ENCODE measurements at places on chromosomes 2 and 18.

- DNase-seq: no peak
These were observed 1.7 kb downstream of the EMILIN1 start for GRCh38 chr2:27080140-27080469.

GRCh38 chr18:42576124-42576523, 539.4 kb downstream of the RIT2 start:
- DNase-seq: no peak

DNA sequence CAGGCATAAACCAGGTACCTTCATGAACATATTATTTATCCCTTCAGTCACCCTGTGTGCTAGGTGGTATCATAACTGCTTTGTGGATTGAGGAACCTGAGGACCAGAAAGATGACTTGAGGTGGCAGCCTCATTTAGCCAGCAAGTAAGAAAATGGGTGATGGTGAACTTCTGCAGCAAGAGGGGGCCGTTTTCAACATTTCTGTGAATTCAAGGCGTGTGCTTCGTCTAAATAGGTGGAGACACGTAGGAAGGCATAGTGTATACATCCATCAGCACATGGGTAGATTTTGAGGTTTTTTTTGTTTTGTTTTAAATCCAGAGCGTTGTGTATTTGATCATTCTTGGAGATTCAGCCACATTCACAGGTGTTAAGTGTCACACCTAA, 118.7 kb downstream of the SPTBN1 start:
- DNase-seq: no peak

GRCh38 chr2:120779781-120780283, 44.2 kb downstream of the GLI2 start:
- DNase-seq: no peak

GRCh38 chr2:190235101-190235500, 84.5 kb downstream of the HIBCH start:
- no peak for DNase-seq

DNA sequence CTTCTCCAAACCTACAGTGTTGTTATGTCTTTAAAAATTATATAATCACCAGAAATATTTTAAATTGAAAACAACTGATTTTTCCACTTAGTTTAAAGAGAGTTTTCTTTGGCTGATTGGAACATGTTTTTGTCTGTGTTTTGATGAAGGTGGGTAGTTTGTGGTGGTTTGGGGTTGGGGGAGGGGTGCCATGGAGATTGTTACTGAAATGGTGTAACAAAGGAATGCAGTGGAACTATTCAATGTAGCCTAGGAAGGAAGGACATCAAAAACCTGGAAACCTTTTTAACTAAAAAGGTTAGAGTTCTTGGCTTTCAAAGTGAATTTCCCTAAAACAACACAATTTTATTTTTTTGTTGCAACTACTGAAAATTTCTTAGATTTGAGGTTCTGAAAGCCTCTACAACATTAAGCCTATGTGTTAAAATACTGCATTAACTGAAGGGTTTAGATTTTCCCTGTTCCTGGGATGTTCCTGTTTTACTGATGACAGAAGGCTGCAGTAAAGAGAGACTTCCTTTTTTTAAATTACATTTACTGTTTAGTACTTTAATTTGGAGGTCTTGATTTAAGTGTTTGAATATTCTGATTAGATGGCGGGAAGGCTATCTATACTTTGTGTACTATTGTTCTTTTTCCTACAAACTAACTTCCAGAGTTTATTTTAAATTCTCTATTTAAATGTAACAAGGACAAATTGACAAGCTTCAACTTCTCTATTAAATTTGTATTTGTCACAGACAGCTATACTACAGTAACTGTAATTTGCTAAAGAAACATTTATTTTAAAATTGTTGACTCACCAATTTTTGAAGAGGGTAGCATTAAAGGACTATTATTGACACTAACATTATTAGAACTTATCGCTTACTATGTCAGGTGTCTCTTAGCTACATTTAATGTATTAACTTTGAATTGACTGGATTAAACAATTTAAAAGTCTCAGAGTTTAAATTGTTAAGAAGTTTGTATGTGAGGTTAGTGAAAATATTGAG, 87.7 kb downstream of the LIMS1 start:
- no peak for DNase-seq

DNA sequence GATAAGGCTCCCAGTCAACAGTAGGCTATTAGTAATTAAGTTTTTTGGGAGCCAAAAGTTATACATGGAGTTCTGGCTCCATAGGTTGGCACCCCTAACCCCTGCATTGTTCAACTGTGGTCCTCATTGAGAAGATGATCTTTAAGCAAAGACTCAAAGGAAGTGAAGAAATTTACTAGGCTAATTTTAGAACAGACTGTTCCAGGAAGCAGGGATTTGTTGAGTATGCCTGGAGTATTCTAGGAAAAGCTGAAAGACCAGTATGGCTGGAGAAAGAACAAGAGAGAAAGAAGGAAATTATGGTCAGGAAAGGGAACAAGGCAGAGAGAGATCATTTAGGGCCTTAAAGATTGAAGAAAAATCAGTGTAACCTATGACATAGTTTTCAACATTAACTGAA, 125.1 kb downstream of the PMAIP1 start:
- DNase-seq: no peak

- DNase-seq: no peak
These were observed 13.5 kb upstream of the PSD4 start for GRCh38 chr2:113160248-113160647.

- no peak for DNase-seq
These were observed 145.8 kb upstream of the SALL3 start for GRCh38 chr18:78833833-78834232.

- DNase-seq: no peak
These were observed 141.7 kb upstream of the COPS8 start for GRCh38 chr2:236943841-236944513.

- DNase-seq: no peak
These were observed 210.8 kb upstream of the SLC35G4 start for GRCh38 chr18:11398625-11399024.

DNA sequence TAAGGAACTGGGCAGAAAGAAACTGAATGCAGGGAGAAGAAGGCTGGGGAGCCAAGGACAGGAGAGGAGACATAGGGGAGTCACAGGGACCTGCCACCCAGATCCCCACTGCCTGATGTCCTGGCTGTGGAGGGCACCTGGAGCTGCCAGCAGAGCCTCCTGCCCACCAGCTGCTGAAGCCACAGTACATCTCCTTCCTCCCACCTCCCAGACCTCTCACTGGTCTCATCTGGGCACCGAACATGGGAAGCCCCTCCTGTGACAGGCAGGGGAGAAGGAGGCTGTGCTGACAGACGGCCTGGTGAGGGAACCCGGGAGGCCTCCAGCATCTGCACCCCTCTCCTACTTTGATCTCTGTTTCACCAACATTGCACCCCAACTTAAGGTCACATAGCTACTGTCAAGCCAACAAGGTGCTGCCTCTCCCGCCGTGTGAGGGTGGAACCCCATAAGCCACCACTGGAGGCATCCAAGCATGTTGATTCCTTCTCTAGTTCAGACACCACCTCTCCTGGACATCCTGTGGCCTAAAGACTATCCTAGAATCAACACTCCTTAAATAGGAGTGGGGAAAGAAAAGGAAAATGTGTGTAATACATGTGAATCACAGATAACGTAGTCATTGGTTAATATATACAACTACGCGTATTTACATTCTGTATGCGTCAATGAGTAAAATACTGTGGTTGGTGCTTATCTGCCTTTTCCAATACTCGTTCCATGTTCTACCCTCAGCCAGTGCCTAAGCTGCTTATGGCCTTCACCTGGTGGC, 3.5 kb upstream of the RNPEPL1 start:
- DNase-seq: no peak

GRCh38 chr2:237426517-237426916, 12.6 kb upstream of the COL6A3 start:
- no peak for DNase-seq

DNA sequence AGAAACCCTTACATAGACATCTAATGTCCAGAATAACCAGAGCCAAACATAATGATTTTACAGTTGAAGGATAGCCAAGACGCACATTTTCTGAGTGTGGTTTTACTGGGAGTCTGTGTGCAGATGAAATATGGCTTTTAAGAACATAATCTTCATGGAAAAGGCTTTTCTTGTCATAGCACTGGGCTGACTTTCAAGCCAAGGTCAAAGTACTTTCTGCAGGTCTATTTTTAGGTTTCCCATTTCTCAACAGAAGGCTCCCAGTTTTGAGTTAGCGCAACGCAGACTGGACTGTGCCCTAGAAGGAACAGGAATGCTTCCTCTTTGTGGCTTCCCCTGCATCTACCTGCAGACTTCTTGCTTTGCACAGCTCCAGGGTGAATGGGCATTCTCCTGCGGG, 92.3 kb upstream of the UPP2 start:
- DNase-seq: no peak

- DNase-seq: no peak
These were observed 101.7 kb upstream of the ZSWIM2 start for GRCh38 chr2:186950694-186951093.

DNA sequence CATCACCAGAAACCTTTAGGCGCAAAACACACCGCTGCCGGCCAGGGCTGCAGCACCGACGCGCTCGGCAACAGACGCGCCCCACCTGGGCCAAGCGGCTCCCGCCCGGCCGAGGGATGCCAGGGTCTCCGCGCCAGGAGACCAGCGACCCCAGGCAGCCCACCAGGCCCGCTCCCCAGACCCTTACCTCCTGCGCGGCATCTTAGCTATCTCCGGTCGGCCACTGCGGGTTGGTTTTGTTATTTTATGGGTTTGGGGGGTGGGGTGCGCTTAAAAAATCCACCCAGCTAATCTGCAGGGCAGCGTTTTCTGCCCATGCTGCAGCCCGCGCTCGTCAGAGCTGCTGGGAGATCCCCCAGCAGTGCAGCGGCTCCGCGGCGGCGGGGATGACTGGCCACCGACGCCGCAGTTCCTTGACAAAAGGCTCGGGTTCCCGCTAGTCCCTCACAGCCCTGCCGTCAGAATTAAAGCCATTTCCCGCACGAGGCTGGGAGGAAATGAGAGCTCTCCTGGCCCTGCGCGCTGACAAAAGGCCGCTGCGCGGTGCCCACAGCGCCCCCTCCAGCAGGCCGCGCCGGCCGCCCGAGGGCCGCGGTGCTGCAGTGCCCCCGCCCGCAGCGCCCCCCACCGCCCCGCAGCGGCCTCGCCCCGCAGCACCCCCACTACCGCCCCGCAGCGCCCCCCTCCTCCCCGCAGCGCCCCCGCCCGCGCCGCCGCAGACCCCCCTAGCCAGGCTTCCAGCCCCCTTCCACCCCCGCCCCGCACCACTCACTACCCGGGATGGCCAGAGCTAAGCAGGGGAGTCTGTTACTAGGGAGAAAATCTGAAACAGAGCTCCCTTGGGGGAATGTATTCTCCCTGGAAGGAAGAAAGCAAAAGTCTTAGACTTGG, at the start of gene ADD2:
Gene ADD2, minus strand, starts transcription at position 502 of the 891 bp plus-strand sequence. CDS start 61,792 bp downstream, outside the sequence.
- no peak for DNase-seq

DNA sequence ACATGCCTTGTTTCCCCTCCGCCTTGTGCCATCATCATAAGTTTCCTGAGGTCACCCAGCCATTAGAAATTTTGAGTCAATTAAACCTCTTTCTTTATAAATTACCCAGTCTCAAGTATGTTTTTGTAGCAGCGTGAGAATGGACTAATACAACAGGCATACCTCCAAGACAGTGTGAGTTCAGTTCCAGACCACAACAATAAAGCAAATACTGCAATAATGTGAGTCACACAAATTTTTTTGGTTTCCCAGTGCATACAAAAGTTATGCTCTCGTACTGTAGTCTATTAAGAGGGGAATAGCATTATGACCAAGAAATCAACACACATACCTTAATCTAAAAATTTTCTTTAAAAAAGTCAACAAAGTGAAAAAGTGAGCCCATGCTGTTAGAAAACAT, 217.2 kb downstream of the NR4A2 start:
- DNase-seq: no peak

- no peak for DNase-seq
These were observed 286.2 kb upstream of the VRK2 start for GRCh38 chr2:57760381-57760801.

- DNase-seq: no peak
These were observed 104.2 kb upstream of the SPRED2 start for GRCh38 chr2:65536596-65536995.

DNA sequence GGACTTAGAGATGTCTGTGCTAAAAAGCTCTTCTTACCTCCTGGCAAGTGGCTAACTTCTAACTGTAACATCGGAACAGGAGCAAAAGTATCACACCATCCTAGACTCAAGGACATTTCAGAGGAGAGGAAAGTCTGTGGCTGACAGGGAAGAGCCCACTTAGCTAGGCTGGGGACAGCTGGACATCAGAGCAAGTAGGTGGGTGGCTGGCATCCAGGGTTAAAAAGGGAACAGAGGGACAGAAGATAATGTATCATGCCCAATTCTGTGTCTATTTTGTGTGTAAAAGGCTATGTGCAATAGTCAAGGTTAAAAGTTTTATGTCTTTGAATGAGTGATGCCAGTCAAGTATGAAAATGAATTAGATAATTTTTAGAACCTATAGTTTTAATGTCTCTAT, 216.4 kb downstream of the GCA start:
- DNase-seq: no peak

- DNase-seq: no peak
These were observed 366.7 kb downstream of the FIGN start for GRCh38 chr2:163369111-163369510.

DNA sequence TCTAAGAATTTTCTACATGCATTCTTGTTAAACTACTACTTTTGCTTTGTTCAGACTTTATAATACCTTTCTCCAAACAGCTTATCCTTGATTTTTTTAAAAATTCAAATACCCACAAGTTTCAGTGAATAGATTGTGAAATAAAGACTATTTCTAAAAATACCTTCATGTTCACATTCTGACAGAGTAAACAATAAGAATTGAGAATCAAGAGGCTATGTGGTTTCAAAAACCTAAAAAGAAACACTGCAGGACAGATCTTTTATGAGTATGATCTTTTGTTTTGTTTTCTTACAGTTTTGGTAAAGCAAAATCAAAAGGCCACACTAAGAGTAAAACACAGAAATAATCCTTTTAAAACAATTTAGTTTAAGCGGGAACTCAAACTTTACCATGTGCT, 21.2 kb downstream of the ALS2 start:
- DNase-seq: no peak

DNA sequence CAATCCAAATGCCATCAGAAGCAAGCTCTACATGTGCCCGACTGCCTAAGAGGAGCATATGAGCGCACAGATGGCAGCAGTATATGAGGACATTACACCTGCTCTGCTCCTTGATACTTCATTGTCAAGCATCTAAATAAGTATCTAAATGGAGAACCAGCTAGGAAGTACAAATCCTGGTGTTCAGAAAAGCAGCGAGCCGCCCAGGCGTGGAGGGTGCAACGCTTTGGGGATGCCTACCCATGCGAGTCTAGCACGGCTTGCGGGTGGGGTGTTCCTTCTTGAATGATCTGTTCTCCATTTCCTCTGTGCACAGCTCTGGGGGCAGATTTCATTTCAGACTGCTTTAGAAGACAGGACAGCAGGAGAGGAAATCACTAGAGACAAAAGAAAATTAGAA, 63.0 kb upstream of the BCL2L11 start:
- DNase-seq: no peak
